ENCODE measurements at places on chromosomes 12 and 14.

DNA sequence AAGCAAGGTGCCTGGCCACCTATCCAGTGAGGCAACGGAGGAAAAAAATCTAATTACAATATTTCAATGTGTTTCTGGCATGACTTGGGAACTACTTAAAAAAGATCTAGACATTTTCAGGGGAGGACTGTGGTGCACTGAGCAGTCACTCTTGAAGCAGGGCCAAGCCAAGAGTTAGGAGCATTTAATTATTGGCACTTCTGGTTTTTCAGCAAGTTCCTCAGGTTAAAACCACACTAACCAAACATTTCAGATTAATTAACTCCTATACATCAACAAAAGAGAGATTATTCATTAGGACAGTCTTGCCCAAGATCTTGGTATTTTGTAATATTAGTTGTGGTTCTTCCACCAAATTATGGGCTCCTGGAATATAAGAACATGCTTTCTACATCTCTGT, 25.6 kb downstream of the PRKAB1 start:
- DNase-seq, result no peak

- no peak for DNase-seq
Observed at GRCh38 chr12:33546004-33546403, 106.4 kb upstream of the SYT10 start.

DNA sequence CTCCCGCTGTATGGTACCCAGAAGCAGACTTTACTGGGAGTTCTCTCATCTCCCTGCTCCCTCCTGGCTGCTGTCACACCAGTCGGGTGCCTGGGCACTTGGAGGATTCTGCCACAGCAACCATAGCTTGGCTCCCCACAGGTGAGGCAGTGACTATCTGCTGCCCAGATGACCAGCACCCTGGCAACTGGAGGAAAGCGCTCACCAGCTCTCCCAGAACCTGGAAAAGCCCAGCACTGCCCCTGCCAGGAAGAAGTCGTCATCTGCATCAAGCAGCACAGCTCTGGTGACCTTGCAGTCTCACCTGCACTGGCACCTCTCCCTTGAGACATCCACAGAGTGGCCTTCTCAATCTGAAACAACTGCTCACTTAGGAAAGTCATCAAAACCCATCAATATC, 31.9 kb upstream of the TC2N start:
- DNase-seq, result no peak

- DNase-seq, result no peak
Observed at GRCh38 chr12:31035967-31036665, 37.5 kb upstream of the DDX11 start.

- peak; percentile 44 for DNase-seq
Observed at GRCh38 chr12:106671840-106672239, 89.0 kb downstream of the RFX4 start.

GRCh38 chr14:36271939-36272907, 48.2 kb downstream of the MBIP start:
- no peak for DNase-seq

DNA sequence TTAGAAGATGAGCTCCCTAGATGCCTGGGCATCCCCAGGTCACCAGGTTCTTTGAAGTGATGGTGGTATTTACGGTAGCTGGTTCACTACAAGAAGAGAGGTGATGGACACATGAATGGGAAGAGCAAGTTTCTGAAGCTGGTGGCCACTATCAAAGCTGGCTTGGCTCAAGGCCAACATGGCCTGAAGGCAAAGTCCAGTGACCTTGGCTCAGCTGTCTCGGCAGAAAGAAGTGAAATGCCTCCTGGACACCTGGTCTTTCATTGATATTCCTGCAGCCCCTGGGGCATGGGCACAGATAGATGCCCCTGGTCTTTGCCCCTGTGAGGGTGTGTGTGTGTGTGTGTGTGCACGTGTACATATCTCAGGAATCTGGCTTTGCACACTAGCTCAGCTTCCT, 441.8 kb upstream of the TMPO start:
- no peak for DNase-seq

- no peak for DNase-seq
Observed at GRCh38 chr12:123288751-123289346, 17.2 kb upstream of the CDK2AP1 start.

- DNase-seq, result no peak
Observed at GRCh38 chr12:131283191-131283861, 329.6 kb downstream of the ADGRD1 start.

DNA sequence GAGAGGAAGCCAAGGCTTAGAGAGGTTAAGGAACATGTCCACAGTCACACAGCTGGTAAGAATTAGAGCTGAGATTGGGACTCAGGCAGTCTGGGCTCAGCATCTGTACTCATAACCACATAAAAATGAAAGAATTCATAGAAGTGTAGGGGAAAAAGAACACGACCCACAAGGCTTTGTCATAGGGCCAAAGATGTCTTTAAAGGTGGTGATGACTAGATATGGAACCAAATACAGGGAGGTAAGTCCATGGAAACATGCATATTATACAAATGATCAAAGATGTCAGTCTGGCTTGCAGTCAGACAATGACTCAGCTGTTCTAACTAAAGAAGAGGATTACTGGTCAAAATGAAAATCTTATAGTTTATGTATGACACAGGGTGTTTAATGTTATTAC, 7.2 kb upstream of the SSPN start:
- peak; percentile 33 for DNase-seq

DNA sequence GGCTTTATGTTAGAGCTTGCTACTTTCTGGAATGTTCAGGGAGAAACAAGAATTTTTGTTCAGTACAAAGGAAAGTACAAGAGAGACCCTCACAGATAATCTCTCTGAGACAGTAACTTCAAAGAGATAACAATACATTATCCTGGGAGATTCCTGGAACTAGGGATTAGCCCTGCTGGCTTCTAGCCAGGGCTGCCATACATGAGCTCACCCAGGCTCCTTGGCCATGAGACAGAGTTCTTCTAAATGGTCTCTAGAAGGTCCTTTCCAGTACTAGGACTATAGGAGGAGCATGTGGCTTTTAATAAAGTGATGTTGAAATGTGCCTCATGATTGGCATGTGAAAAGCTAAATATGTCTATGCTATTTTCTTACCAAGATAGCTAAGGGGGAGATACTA, 342.5 kb downstream of the EMP1 start:
- DNase-seq, result no peak

DNA sequence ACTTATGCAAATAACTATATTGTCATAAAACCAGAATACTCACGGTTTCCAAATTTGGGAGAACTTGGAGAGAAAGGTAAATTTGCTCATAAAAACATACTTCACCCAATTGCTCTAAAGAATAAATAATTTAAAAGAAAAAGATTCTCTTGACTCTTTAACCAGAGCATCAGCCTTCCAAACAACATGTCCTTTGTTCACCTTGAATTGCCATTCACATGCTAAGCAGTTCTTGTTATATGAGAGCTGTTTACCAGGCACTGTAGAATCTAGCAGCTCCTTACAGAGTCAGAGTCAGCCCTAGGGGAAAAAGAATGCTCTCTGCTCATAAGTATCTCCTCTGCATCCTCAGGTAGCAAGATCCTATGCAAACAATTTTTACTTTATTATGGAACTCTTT, 10.2 kb downstream of the SLCO1A2 start:
- DNase-seq, result no peak

GRCh38 chr12:92596383-92596782, 106.4 kb upstream of the PLEKHG7 start:
- DNase-seq, result no peak

- DNase-seq, result peak; percentile 73
Observed at GRCh38 chr14:99850709-99851108, 57.5 kb downstream of the EML1 start.

- DNase-seq, result no peak
Observed at GRCh38 chr14:50928002-50928635, 16.2 kb downstream of the PYGL start.

DNA sequence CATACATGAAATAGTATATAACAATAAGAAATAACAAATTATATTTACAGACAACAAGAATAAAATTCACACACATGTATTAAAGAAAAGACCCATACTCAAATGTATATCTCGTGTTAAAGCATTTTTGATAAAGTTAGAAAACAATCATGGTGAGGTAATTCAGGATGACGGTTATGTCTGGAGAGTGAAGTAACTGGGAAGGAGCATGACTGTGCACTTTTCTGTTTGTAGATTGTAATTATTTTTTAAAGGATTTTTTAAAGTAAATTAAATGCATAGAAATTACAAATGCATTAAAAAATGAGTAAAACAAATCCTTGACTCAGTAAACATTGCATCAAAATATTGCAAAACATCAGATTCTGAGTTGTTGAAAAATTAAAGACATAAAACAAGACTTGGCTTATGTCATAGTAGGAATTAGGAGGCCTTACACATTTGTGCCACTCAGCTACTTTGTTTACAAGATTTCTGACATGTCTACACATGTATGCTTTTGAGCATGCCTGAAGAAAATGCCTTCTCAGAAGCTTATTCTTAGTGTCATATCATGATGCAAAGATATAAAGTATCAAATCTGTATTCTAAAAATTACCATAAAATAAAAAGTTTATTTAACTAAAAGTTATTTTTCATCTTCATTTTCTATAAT, 1325.1 kb downstream of the SLC16A7 start:
- no peak for DNase-seq

DNA sequence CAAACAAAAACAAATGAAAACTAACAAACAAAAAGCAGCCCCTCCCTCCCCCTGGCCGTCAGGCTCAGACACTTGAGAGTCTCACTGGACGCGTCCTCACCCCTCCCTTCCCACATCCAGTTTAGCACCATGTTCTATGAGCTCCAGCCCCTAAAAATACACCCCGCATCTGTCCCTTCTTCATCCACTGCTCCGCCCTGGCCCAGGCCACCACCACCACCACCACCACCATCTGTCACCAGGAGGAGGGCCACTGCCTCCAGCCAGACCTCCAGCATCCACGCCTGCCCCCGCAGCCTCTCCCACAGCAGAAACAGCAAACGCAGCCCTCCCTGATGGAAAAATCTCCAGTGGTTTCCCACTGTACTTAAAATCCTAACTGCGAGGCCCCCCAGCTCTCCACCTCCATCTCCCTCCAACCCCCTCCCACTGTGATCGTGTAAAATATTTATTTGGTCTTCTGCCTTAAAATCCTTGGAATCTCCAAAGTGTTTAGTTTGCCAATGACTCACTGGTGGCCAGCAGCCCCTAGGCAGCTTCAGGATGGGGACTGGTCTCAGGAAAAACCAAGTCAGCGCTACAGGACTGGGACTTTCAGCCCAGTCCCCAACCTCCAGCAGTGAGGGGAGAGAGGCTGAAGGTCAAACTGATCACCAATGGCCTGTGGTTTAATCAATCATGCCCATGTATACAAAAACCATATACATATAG, 95.1 kb downstream of the SCARB1 start:
- DNase-seq, result no peak

GRCh38 chr14:69593018-69593677, 18.2 kb upstream of the SUSD6 start:
- DNase-seq, result no peak

GRCh38 chr12:80580254-80580653, 127.2 kb upstream of the MYF6 start:
- no peak for DNase-seq

DNA sequence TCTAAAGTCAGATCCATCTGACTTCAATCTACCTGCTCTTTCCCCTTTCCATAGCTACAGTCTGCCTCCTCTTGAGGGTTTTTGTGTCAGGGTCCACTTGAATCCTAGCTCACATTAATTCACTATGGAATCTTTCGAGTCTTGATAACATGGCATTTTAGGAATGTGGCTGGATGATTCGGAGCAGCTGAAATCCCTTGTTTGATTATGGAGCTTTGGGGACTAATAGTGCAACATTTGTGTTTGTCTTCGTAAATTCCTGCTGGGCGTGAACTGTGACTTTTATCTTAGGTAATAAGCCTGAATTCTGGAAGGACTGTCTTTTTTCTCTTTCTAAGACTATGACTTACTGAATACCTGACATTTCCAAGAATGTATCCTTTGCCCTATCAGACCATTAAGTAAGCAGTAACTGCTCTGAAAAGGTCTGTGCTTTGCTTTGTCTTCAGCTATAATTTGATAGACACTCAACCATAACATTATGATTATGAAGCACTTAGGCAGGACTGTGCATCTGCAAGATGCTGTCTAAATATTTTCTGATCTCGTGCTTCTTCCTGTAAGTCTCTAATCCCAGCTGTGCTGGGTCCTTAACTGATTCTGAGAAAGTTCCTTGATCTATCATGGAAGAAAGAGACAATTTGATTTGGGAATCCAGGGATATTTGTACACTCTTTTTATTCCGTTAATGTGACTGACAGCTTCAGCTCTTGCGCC, 19.0 kb upstream of the PELI2 start:
- no peak for DNase-seq

GRCh38 chr12:53344824-53345485, 8.8 kb upstream of the SP7 start:
- DNase-seq, result peak; percentile 89

- no peak for DNase-seq
Observed at GRCh38 chr12:128726886-128727285, 96.9 kb downstream of the SLC15A4 start.

- no peak for DNase-seq
Observed at GRCh38 chr14:58002618-58003017, 136.7 kb upstream of the SLC35F4 start.
